HT-29 (cell line): ENCODE measurements at places on chromosomes 11 and 22. TPM values are rescaled to one million over a fixed set of nuclear protein-coding genes. Genes with fewer than 3 reads are reported as not detected.
A peak's percentile ranks its signal among the peaks of the same experiment; 100 is the strongest.

MS4A6A gene
- not detected in 2 replicates for total RNA-seq

DNA sequence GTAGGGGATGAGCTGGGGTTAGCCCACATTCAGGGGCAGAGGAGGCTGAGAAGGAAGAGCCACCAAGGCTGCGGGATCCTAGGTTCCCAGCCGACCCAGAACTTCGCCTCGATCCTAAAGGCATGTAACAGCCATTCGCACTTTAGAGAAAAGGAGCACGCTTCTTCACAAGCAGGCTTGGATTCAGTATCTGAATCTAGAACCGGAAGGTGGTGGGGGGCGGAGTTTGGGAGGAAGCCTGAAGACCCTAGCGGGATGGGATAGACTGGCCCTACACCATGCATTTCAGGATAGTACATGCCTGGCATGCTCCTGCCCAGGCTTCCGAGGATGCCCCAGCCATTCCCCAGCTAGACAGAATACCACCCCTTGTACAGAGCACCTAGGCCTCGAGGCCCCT is 4.4 kb downstream of the SCARF2 start:
- no peak for DNase-seq

- DNase-seq: peak; percentile 25
Observed at GRCh38 chr22:42651134-42651533, 1.9 kb upstream of the CYB5R3 start.

GRCh38 chr11:124043420-124043819 is 2.3 kb upstream of the OR10G7 start:
- DNase-seq: no peak

DNA sequence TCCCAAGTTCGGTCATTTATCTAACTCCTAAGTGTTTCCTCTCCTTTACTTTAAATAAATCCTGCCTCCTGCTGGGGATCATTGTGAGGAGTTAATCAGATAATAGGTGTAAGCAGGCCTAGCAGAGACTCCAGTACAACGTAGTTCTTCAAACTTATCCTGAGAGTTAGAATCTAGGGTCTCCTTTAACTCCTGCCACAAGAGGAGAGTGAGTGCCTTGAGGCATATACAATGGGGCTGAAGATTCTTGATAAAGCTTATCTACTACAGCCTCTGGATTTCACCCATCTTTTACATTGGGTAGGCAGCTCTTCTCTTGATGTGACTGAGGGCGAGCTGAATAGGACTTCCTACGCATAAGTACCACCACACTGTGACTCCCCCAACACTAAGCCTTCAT is 3.1 kb upstream of the GALNT18 start:
- no peak for DNase-seq

APOBEC3H gene
- not detected in 2 replicates for total RNA-seq

- no peak for DNase-seq
Observed at GRCh38 chr22:37207981-37208380, 4.3 kb downstream of the SSTR3 start.

LPXN gene
- total RNA-seq: 1.1 and 1.7 TPM in 2 replicates

BTBD18 gene
- total RNA-seq: not detected in 2 replicates

GRCh38 chr11:4375431-4376140 is 7.4 kb upstream of the OR52B4 start:
- DNase-seq: no peak

NCR3LG1 gene
- total RNA-seq: 12.7 and 14.6 TPM in 2 replicates
